Stomach (tissue), 19 donors: ENCODE measurements at places on chromosomes 2 and 18. TPM values are rescaled to one million over a fixed set of nuclear protein-coding genes. Genes with fewer than 3 reads are reported as not detected.

Gene SMYD1
- 0.12 TPM for polyA plus RNA-seq

Gene REG3G
- not detected for polyA plus RNA-seq

Gene THUMPD2
- polyA plus RNA-seq: 12.6 TPM

Gene TBR1
- not detected for polyA plus RNA-seq

Gene THADA
- 9.0 TPM for polyA plus RNA-seq

Gene IHH
- 6.4 TPM for polyA plus RNA-seq

Gene KCNG3
- not detected for polyA plus RNA-seq

Gene SCN3A
- polyA plus RNA-seq: under 0.01 TPM

Gene PLEKHH2
- polyA plus RNA-seq: 2.6 TPM

Gene NPHP1
- polyA plus RNA-seq: 4.5 TPM

Gene MFF
- 66.4 TPM for polyA plus RNA-seq

Gene GALM
- 15.3 TPM for polyA plus RNA-seq

Gene IL1RL2
- polyA plus RNA-seq: 0.61 TPM

Gene CCNYL1
- polyA plus RNA-seq: 10.2 TPM

Gene GCG
- 0.83 TPM for polyA plus RNA-seq

Gene FSIP2
- polyA plus RNA-seq: 3.8 TPM

Gene POTEJ
- polyA plus RNA-seq: not detected

Gene GCKR
- 1.2 TPM for polyA plus RNA-seq

Gene DES
- polyA plus RNA-seq: 204 TPM

Gene VWC2L
- polyA plus RNA-seq: not detected

Gene B3GNT7
- polyA plus RNA-seq: 8.0 TPM

Gene RESP18
- polyA plus RNA-seq: not detected

Gene SPP2
- not detected for polyA plus RNA-seq
